Activated CD4-positive, alpha-beta T cell treated with anti-CD3 and anti-CD28 coated beads, Interleukin-2, amount 10 ng/mL, durations not matched to agents 24 days and 14 days (primary cell): ENCODE measurements at places on chromosomes 6 and 20. TPM values are rescaled to one million over a fixed set of nuclear protein-coding genes. Genes with fewer than 3 reads are reported as not detected.

The STK35 gene
- total RNA-seq, result 21.4 and 23.0 TPM in 2 replicates

The MBOAT1 gene
- total RNA-seq, result 11.8 and 12.8 TPM in 2 replicates

The GHRH gene
- not detected in 2 replicates for total RNA-seq

The TSBP1 gene
- total RNA-seq, result not detected in 2 replicates

The OPRM1 gene
- not detected in 2 replicates for total RNA-seq

The GPR63 gene
- 2.2 and 2.7 TPM in 2 replicates for total RNA-seq

The SULF2 gene
- total RNA-seq, result 1.2 and 1.3 TPM in 2 replicates

The C6orf141 gene
- total RNA-seq, result 0.14 TPM in 1 of 2 replicates, not detected in the other

GRCh38 chr20:38631155-38632022 is 29.8 kb downstream of the ARHGAP40 start:
- no peak for DNase-seq

DNA sequence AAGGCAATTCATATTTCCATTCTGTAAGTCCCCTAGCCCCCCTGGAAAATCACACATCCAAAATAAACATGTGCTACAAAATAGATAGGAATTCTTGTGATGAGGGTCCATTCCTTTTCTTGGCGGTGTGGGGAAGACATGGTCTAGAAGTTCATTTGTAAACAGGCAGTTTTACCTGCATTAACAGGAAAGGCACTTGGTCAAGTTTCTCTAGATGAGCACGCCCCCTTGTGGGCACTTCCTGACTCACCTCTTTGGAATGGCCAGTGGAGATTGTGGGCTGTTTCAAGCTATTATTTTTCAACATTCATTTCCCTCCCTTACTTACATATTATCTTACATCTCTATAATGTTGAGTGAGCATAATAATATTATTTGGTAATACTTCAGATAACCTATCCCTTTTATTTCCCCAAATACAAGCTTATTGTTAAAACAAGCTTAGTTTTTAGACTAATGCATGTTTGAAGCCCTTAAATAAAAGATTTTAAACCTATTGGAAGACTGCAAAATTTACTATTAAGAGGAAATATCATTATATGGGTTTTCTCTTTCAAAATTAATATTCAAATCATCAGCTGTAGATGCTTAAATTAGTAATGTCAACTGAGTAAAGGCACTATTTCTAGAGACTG is 92.1 kb downstream of the TASP1 start:
- peak; percentile 90 for DNase-seq

GRCh38 chr6:75418233-75418632 is 75.4 kb downstream of the FILIP1 start:
- no peak for DNase-seq

GRCh38 chr20:35618263-35619131 is 2.9 kb downstream of the SPAG4 start:
- DNase-seq, result peak; percentile 79

GRCh38 chr6:164756142-164756541 is 553.3 kb downstream of the C6orf118 start:
- DNase-seq, result no peak

GRCh38 chr20:33443006-33443511 is 504 bp downstream of the SNTA1 start:
- DNase-seq, result no peak

DNA sequence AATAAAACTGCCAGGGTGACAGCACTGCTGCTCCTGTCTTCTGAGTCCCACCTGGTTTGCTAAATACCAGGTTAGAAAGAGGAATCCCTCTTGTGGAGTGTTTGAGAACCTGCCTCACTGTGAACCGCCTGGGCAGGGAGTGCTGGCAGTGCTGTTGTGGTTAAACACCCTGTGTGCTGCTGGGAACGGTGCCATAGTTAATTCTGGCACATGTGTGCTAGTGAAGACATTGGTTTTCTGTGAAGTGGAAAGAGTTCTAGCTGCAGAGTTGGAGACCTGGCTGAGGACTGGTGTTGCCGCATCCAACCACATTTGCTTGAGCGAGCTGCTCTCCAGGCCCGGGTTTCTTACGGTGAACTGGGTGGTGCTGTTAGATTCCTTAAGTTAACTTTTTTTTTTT is 72.7 kb downstream of the IGF2R start:
- DNase-seq, result no peak

DNA sequence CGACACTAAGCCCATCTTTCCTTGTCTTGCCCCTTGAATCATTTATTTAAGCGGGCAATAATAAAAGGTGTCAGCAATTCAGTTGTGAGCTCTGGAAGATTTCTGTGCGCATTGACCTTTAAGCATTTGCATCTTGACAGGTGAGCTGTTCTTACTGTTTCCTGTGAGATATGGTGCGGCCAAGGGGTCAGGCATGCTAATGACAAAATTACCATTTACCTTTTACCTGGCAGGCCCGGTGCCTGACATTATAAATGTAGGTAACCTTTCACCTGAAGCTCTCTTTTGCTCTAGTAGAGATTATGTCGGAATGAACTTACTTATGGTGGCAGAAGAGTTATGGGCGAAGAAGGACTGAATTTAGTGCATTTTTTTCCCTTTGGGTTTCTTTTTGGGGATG is 89.3 kb upstream of the EEF1E1 start:
- no peak for DNase-seq

DNA sequence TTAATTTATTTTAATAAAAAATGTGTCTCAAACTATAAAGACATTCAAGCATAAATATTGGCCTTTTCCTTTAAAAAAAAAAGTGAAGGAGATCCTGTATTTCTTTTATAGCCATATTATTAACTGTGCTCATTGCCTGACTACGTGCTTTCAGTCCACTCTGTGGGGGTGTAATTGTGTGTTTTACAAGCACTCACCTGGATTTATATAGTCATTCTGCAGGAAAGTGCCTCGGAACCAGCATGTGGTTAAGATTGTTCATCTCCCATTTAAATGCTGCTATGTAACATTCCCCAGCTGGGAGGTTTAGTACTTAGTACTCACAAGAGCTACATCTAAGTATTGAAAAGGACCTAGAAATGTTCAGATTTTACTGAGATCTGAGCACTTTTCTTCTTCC is 47.9 kb upstream of the SLC22A16 start:
- DNase-seq, result no peak

DNA sequence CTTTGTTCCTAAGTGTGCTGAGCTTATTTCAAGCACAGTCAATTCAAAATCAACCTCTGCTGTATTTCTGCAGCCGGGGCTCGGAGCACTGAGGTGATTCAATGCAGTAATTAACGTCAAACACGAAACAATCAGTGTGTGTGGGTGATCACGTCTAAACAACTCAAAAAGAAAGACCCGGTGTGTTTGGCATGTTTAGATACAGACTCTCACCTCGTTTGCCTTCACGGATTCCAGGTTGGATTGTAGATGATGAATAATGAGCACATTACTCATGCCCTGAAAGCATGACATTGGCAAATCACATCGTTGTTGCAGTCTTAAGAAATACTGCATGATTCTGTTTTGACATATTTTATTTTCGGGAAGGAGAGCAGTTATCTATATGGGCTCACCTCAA is 231.0 kb downstream of the QKI start:
- no peak for DNase-seq

- no peak for DNase-seq
Observed at GRCh38 chr6:30913721-30914075, 340 bp upstream of the VARS2 start.

DNA sequence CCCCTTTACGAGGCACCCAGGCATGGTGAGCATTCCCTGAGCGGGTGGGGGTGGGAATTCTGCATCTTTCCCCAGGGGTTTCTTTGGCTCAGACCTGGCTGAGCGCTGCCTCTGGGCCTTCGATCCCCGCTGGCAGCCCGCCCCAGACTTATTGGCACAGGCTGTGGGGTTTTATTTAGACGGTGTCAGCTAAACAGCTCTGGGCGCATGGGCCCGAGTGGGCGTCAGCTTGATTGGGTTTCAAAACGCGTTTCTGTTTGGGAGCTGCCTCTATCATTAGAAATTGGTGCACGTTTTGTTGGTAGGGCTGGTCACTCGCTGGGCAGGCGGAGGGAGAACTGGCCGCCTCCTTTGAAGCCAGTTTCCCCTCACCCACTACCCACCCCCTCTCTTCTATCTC is 21.0 kb downstream of the PMEPA1 start:
- no peak for DNase-seq

DNA sequence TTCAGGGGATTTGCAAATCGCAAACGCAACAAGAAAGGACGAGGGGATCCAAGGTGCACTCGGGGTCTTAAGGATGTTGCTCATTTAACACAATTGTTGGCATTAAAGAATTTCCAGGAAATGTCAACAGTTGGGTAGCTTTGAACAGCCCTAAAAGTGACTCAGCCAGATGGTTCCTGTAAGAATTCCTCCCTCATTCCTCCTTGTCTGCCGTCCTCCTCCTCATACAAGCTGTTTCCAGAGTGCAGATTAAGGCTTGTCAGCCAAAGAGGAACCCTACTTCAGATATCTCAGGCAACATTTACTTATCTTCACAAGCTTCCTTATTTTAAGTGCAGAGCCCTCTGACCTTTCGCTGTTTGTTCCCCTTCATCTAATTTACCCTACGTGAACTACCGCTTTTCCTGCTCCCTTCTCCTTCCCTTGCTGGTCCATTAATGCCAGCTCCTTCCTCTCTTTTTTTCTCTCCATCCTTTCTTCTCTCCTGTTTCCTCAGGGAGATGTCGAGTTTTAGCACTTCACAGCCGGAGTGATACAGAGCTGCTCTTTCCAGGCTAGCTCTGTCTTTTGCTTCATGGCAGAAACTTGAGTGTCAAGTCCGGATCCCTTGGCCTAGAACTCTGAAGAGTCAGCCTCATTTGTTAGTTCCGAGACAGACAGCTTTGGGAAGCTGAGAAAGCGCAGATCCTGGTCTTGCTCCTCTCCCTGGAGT is 26.1 kb upstream of the TBC1D7 start:
- DNase-seq, result no peak

GRCh38 chr20:53738039-53738944 is 144.7 kb upstream of the ZNF217 start:
- DNase-seq, result no peak
